Effector memory CD8-positive, alpha-beta T cell (primary cell): ENCODE measurements at places on chromosomes 7 and 10.

- no peak overlapping the region for H3K27ac ChIP-seq
- H3K4me3 ChIP-seq, result no peak overlapping the region
- H3K27me3 ChIP-seq, result no peaks in the 10 kb centered on the region
- peaks cover 14% of the 10 kb centered on the region for H3K4me1 ChIP-seq
- no peak for DNase-seq
Observed at GRCh38 chr7:8056439-8056838, 87.8 kb downstream of the GLCCI1 start.

GRCh38 chr7:113454597-113455169, 336.3 kb upstream of the SMIM30 start:
- no peak for DNase-seq
- no peaks in the 10 kb centered on the region for H3K4me1 ChIP-seq
- no peak overlapping the region for H3K27ac ChIP-seq
- no peaks in the 10 kb centered on the region for H3K27me3 ChIP-seq

DNA sequence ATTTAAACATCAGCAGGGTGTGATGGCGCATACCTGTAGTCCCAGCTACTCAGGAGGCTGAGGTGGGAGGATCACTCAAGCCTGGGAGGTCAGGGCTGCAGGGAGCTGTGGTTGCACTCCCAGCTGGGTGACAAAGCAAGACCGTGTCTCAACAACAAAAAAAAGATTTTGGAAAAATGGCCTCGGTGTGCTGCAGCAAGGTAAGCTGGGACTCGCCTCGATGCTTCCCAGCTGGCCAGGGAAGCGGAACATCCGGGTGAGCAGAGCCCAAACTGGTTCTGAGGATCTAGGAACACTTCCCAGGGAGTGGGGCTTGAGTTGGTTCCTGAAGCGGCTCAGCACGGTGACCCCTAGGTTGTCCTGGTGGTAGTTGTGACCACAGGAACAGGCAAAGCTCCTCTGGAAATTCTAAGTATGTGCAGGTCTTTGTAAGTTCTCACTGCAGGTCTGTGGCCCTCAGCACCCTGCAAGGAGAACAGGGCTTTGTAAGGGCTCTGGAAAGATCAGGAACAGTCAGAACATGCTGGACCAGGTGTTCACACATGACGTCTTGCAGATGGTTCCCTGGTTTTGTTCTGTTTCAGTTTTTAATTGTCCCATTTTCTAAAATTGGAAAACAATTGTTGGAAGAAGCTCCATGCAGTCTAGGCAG, 38.6 kb upstream of the ZMIZ2 start:
- no peak overlapping the region for H3K4me3 ChIP-seq
- H3K27me3 ChIP-seq, result no peaks in the 10 kb centered on the region
- peaks cover 9% of the 10 kb centered on the region for H3K4me1 ChIP-seq
- peak overlapping the region; percentile 90 for H3K27ac ChIP-seq

GRCh38 chr7:157903710-157904109, 566.9 kb downstream of the DNAJB6 start:
- H3K36me3 ChIP-seq, result no peaks in the 10 kb centered on the region
- H3K4me1 ChIP-seq, result no peaks in the 10 kb centered on the region
- no peak overlapping the region for H3K27ac ChIP-seq
- DNase-seq, result no peak
- H3K27me3 ChIP-seq, result no peaks in the 10 kb centered on the region
- H3K4me3 ChIP-seq, result no peak overlapping the region

DNA sequence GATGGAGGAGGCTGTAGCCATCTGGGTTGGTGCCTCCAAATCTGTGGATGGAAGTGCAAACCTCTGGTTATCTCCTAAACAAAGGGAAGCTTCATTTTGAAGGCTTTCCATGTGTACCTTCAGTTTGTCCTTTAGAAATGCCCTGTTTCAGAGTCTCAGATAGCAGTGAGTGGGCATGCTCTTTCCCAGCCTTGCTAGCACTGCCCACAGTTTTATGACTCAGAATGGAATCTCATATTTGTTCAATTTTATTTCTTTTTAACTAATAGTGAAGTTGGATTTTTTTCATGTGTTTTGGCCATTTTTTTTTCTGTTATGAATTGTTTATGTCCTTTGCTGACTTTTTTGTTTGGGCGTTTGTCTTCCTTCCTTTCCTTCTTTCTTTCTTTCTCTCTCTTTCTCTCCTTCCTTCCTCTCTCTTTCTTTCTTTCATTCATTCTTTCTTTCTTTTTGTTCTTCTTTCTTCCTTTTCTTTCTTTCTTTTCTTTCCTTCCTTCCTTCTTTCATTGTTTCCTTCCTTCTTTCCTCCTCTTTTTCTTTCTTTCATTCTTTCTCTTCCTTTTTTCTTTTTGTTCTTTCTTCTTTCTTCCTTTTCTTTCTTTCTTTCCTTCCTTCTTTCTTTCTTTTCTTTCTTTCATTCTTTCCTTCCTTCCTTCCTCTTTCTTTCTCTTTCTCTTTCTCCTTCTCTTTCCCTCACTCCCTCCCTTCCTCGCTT, 25.6 kb downstream of the PRF1 start:
- no peaks in the 10 kb centered on the region for H3K27me3 ChIP-seq
- no peak for DNase-seq
- H3K4me1 ChIP-seq, result peaks cover 63% of the 10 kb centered on the region

GRCh38 chr7:78151229-78151628, 352.7 kb downstream of the PHTF2 start:
- H3K4me3 ChIP-seq, result no peak overlapping the region
- H3K4me1 ChIP-seq, result no peaks in the 10 kb centered on the region
- H3K27ac ChIP-seq, result no peak overlapping the region
- DNase-seq, result no peak
- H3K36me3 ChIP-seq, result no peaks in the 10 kb centered on the region
- peaks cover 19% of the 10 kb centered on the region for H3K27me3 ChIP-seq

DNA sequence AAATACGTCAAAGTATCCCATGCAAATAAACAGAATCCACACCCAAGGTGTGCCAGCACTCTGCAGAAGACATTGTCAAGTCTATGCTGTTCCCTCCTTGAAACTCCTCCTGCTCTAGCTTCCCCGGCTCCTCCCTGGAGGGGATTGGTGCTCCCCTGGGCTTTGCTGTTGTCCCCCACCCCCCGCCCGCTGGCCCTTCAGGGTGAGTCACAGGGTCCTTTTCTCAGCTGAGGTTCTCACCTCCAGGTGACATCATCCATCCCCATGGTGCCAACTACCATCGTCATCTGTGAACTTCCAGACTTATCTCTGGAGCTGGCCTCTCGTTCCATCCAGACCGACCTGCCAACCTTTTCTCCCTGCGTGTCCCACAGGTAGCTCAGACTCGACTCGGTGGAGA, 77.0 kb downstream of the ITIH5 start:
- H3K4me1 ChIP-seq, result peaks cover 6% of the 10 kb centered on the region
- H3K36me3 ChIP-seq, result peaks cover 4% of the 10 kb centered on the region

DNA sequence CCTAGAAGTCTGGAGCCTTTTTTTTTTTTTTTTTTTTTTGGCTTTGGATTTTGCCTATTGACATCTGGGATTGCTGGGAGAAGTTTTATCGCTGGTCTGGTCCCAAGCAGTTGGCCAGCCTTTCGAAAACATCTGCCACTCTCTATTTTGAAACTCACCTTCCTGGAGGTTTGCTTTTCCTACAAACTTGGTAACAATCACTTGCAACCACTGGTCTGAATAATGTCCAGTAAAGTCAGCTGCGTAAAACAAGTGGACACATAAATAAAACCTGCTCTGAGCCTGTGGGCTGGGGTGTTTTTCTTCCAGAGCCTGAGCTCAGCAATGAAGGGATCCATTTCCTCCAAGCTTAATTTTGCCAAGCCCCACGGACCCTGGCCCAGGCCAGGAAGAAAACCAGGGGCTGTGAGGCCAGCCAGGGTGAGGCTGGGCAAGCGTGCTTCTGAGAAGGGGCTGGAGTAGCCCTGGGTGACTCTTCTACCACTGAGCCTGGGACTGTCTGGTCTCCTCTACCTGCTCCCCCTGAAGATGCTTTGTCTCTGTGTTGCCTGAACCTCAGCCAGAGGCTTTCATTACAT, 202.2 kb downstream of the GFRA1 start:
- H3K27me3 ChIP-seq, result no peaks in the 10 kb centered on the region
- no peak overlapping the region for H3K27ac ChIP-seq
- no peaks in the 10 kb centered on the region for H3K4me1 ChIP-seq

DNA sequence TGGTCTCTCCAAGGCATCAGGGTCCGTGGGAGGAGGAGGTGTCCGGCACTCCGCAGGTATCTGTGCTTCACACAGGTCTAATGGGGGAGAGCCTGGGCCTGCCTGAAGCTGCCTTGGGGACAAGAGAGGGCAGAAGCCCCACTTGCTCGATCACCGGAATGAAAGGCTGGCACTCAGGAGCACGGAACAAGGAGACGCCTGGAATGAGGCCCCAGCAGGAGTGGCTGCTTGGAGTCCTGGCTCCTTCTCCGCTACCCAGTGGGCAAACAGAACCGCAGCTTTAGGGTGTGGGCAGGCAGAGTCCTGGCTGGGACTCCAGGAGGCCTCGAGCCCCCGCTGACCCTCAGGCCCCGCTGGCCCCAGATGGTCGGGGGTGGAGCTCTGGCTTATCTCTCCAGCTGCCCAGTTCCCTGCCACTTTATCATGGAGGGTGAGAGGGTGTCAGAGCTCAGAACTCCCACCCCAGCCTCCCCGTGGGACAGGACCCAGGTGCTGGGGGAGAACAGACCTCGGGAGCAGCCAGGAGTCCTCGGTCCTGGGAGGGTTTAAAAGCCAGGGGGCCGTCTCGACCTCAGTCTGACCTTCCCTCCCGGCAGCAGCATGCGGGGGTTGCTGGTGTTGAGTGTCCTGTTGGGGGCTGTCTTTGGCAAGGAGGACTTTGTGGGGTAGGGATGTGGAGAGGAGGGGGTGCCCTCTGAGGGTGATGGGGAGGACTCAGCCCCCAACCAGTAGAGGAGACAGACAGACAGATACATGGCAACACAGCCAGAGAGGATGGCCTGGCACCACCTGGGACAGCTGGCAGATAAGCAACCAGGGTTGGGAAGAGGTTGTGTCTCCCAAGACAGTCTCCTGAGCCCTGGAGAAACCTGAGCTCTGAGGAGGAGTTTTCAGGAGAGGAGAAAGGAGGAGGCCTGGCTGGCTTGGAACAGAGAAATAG, at the start of gene CPA1:
CPA1 (plus strand) TSS at position 574 of the 940 bp plus-strand sequence; CDS start at position 601, 27 bp downstream.
- no peak within 1 kb of the TSS for H3K27ac ChIP-seq
- H3K27me3 ChIP-seq, result peaks cover 25% of the 10 kb centered on the region
- H3K4me3 ChIP-seq, result no peak within 1 kb of the TSS
